ENCODE measurements at places on chromosomes 4 and X.

GRCh38 chr4:155984106-155984797 is 30.6 kb upstream of the CTSO start:
- DNase-seq, result no peak

GRCh38 chr4:174107746-174108354 is 175.6 kb downstream of the FBXO8 start:
- DNase-seq, result no peak

DNA sequence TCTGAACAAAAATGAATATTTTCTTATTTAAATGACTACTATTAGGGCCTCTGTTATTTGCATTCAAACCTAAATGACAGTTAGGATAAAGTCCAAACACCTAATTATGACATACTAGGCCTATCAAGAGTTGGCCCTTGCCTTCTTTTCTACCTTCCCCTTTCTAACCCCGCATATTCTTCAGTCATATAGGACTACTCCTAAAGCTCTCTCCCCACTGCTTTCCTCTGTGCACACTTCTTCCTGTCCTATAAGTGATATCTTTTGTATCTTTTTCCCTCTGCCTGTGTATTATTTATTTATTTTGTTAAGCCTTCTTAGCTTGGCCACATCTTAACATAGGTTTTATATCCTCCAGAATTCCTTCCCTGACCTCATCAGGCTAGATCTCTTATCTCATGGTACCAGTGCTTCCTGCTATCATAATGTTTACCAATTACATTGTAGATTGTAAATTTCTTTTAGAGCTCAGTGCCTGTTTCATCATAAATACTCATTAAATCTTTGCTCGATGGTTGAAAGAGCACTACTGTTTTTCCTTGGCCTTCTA is 22.5 kb downstream of the ERVMER34-1 start:
- DNase-seq, result no peak

GRCh38 chrX:33078273-33078672 is 133.1 kb downstream of the DMD start:
- no peak for DNase-seq

DNA sequence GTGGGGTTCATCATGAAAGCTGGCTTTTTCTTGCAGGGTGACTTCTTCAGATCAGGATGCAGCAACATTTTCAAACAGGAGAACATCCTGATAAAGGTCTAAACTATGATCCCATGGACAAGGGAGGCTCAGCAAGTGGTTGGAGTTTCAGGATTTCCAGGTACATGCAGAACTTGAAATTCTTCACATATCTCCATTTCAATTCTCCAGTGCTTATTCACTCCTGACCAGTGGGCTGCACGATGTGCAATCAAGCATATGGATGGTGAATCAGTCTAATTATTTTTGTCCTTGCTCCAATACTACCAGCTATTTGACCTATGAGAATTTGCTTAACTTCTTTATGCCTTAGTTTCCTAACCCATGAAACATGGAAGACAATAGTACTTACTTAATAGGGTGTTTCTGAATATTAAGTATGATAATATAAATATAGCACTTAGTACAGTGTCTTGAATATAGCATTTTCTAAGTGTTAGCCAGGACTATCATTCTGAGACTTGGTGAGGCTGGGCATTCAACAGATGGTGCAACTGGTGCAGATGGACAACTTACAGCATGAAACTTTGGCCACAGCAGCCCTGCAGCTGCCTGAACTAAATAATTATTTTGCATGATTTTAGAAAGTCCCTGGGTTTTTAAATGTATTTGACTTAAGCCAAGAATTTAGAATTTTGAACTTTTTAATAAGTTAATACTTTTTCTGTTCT is 92.4 kb downstream of the HPGD start:
- no peak for DNase-seq

GRCh38 chr4:138961129-138961528 is 54.5 kb upstream of the NOCT start:
- DNase-seq, result no peak

- DNase-seq, result peak; percentile 62
Measured at GRCh38 chrX:131677655-131678628, 134.1 kb downstream of the OR13H1 start.

- no peak for DNase-seq
Measured at GRCh38 chr4:105474099-105474518, 247 bp upstream of the PPA2 start.

- DNase-seq, result no peak
Measured at GRCh38 chrX:133609166-133609565, 193.9 kb upstream of the GPC4 start.

DNA sequence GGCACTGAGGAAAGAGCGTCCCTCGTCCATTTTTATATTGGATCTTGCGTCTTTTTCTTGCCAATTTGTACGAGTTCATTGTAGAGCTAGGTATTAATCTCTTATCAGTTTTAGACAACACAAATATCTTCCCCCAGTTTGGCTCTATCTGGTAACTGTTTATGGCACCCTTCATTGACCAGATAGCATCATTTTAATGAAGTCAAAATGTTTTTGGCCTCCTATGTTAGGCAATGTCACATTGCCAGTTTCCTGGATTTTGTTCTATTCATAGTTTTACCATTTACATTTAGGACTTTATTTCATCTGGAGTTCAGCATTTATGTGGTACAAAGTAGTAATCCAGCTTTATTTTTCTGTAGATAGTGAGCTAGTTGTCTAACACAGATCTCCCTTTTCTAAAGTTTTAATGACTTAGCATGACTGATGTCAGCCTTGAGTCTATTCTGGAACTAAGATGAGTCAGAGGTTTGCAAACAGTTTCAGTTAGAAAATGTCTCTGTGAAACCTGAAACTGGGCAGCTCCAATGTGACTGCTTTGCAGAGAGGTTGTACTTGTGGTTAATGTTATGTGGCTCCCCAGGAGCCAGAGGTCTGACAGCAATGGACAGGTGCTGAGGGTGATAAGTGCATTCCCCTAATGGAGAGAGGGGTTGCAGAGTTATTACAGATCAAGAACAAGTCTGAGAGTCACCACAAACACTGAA is 5.3 kb upstream of the STBD1 start:
- peak; percentile 93 for DNase-seq

Data from activated CD4-positive, alpha-beta T cell treated with anti-CD3 and anti-CD28 coated beads, Interleukin-10, Interleukin-2, amounts not matched to agents 100 ng/mL and 50 ng/mL, durations not matched to agents 16 hours and 8 hours (primary cell).